ENCODE measurements at places on chromosomes 1 and 21.

DNA sequence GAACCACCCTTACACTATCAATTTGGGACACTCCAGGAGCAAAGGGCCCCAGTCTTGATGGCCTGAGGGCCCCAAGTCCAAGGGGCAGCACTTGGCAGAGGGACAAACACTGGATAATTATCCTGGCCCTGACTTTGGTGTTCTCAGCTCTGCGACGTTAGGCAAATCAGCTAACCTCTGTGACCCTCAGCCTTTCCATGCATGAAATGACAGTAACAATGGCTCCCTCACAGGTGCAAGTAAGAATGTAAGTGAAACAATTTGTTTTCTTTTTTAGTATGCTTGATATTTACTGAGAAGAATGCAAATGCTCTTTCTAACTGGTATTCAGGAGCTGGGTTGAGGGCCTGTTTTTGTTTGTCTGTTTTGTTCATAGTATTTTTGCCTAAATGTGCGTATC, 61.6 kb upstream of the PRDX6 start:
- no peak for DNase-seq

GRCh38 chr1:9890224-9890731, 19.8 kb downstream of the CTNNBIP1 start:
- DNase-seq, result no peak

GRCh38 chr1:4379451-4380175, 274.8 kb upstream of the AJAP1 start:
- no peak for DNase-seq

- no peak for DNase-seq
Measured at GRCh38 chr1:210505601-210506496, 177.1 kb downstream of the HHAT start.

- peak; percentile 37 for DNase-seq
Measured at GRCh38 chr1:27862671-27863537, 9.4 kb upstream of the THEMIS2 start.

DNA sequence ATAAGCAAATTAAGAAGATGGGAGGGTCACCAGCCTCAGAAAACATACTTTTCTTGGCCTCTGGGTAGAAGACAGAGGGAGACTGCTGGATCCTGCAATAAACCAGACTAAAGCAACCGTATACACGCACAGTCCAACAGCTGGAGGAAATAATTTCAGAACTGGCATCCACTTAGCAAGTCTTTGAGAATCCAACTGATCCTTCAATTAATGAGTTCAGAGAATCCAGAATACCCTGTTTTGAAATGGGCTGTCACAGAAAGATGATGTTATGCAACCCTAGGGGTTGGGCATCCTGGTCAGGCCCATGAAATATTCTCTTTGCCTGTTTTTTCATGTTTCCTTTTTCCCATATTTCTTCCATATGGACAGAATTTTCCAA, 134.0 kb upstream of the MAGI3 start:
- DNase-seq, result no peak

- peak; percentile 31 for DNase-seq
Measured at GRCh38 chr1:23980728-23981070, 572 bp upstream of the SRSF10 start.

GRCh38 chr1:180137776-180138175, 16.9 kb upstream of the QSOX1 start:
- no peak for DNase-seq

DNA sequence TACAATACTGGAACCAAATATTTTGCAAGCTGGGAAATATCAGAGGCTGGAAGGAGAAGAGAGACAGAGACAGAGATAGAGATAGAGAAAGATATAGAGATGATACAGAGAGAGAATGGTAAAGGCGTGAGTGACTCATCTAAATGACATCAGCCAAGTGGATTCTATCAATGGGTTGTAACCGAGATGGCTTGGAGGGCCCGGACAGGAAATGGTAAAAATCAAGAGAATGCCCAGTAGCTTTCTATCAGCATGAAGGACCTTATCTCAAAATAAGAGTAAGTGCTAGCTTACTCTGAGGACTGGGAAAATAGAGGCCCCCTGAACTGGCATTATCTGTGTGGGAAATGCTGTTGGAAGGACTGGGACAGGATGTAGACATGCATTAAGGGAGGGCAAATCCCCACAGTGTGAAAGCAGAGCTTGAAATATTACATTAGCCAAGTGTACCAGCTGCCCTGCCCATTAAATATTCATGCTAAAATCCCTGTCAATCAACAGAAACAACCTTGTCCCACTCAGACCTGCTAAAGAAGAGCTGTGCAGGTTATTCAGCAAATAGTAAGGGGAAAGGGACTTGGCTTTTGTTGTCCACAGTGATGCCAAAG, 76.6 kb upstream of the ZNF644 start:
- DNase-seq, result no peak

GRCh38 chr1:2373551-2374251, 17.7 kb downstream of the MORN1 start:
- DNase-seq, result peak; percentile 12

GRCh38 chr21:33981391-33982101, 65.9 kb upstream of the ATP5PO start:
- no peak for DNase-seq

DNA sequence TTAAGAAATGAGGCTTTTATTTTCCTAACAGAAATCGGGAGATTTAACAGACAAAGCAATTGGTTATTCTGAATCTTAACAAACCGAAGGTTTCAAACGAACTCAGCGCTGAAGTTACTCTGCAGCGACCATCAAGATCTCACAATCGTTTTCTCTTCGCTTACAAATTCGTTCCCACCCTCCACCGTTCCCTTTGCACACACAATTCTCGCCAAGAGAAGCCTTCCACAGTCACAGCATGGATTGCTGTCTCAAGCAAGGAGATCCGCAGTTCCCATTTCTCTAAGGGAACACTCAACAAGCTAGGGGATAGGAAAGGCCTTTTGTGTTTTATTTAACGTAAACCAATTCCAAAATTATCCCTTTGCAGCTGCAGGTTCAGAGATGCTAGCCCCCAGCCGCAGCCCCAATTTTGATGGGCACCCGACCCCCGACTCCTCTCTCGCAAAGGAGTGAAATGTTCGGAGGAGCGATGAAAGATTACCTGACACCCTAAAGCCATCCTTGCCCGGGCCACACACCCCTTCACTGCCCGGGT, 755 bp downstream of the FBXO42 start:
- no peak for DNase-seq

- DNase-seq, result no peak
Measured at GRCh38 chr1:15957221-15958095, 18.4 kb downstream of the ZBTB17 start.

DNA sequence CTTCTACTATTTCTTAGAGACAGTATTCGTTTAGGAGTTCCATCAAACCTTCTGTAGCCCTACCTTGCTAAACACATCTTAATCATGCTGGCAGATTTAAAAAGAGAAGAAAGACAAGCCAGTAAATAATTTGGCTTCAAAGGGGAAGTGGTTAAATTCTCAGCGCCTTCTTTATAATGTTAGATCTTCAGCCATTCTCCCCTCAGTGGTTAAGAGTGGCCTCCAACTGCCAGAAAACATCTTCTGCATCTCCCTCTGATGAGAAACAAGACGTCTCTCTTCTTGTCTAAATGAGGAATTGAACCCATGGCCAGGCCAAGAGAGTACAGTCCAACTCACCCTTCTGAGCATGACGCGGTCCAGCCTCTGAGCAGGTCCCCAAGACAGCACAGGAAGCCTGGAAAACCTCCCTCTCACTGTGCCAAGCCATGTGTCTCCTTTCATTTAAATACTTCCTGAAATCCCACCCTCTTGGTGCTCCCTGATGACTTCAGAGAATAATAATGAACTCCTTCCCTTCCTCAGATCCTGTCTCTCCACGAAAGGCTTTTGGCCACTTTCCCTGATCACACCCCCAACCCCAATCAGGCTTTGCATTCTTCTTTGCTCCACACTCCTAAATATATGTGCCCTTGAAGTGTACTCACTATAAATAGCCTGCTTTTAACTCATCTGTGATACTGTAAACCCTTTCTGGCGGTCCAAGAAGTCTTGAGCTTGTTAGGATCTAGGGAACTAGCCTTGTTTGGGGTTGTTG, 16.4 kb upstream of the LRRC52 start:
- DNase-seq, result no peak

Measured in activated B cell treated with CpG ODN at 0.5 μM for 24 hours (primary cell).